NK-92 treated with Interleukin-12 subunit alpha and Interleukin-12 subunit beta, amount 100 ng/mL, for 24 hours (cell line): ENCODE measurements at places on chromosomes 1 and 21.

DNA sequence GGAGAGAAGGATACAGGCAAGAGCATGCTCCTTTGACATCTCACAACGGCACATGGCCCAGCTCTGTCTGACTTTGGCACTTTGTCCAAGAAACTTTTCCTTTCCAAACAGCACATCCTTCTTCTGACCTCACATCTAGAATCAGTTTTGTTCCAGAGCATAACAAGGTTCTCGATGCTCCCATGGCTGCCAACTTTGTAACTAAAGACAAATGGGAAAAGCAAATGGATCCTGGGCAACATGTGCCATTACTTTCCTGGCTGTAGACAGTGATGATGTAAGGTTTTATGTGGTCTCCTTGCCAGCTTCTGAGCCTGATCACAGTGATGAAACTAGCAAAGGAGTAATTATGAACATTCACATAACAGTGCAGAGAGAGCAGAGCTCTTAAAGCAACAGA, 171.8 kb upstream of the C1orf87 start:
- no peak for DNase-seq

DNA sequence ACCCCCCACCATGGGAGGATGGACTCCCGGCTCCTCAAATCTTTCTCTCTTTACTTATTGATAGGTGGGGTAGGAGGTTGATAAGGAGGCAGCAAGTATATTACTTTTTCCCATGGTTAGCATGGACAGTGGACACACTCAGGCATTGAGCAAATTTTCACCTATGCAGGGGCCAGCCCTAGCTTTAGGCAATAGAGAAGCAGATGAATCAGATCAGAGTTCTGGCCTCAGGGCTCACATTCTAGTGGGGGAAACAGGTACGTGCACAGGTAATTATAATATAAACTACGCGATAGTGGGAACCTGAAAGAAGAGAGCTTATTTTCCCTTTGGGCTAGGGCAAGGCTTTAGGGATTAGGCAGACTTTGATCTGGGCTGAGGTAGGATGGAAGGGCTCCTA, 13.5 kb upstream of the FOXE3 start:
- no peak for DNase-seq

DNA sequence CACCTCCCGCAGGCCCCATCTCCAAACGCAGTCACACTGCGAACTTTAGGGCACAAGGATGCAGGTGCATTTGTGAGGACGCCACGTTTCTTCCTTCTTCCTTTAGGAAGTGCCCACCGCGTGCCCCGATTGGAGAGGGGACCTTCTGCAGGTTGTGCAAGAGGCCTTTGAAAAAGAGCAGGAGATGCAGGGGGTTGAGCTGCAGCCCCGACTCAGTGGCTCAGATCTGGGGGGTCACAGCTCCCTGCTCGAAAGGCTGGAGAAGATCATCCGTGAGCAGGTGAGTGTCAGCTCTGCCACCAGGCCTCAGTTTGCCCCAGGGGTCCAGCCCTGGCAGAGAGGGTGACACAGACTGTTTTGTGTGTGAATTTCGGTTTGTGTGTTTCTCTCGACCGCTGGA, 31.2 kb upstream of the DIP2A start:
- DNase-seq = no peak

- DNase-seq = no peak
These were observed 158.7 kb upstream of the EDN2 start for GRCh38 chr1:41642922-41643821.

GRCh38 chr1:185317886-185318310, 855 bp upstream of the IVNS1ABP start:
- peak; percentile 87 for DNase-seq

GRCh38 chr1:204343247-204343646, 16.5 kb downstream of the PLEKHA6 start:
- no peak for DNase-seq

- DNase-seq = no peak
These were observed 152.7 kb downstream of the URB2 start for GRCh38 chr1:229778794-229779193.

DNA sequence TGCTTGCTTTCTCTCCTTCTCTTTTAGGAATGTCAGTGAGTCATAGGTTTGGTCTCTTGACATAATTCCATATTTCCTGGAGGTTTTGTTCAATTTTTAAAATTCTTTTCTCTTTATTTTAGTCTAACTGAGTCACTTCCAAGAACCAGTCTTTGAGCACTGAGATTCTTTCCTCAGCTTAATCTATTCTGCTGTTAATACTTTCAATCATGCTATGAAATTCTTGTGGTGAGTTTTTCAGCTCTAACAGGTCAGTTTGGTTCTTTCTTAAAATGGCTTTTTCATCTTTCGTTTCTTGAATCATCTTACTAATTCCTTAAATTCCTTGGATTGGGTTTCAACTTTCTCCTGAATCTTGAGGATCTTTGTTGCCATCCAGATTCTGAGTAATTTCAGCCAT, 321.0 kb downstream of the PTBP2 start:
- no peak for DNase-seq

DNA sequence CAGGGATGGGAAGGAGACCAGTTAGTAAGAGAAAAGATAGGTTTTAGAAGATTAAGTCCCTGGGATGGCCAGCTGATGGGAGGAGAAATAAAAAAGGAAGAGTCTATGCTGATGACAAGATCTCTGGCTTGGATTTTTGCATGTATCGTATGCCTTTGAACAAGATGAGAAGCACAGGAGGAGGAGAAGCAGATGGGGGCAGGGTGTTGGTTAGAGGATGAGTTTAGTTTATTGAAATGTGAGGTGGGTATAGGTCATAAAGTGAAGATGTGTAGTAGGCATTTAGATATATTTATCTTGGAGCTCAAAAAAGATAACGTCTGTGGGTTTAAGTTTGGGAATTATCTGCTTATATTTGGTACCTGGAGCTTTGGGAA, 1.4 kb downstream of the TIPRL start:
- DNase-seq = no peak

DNA sequence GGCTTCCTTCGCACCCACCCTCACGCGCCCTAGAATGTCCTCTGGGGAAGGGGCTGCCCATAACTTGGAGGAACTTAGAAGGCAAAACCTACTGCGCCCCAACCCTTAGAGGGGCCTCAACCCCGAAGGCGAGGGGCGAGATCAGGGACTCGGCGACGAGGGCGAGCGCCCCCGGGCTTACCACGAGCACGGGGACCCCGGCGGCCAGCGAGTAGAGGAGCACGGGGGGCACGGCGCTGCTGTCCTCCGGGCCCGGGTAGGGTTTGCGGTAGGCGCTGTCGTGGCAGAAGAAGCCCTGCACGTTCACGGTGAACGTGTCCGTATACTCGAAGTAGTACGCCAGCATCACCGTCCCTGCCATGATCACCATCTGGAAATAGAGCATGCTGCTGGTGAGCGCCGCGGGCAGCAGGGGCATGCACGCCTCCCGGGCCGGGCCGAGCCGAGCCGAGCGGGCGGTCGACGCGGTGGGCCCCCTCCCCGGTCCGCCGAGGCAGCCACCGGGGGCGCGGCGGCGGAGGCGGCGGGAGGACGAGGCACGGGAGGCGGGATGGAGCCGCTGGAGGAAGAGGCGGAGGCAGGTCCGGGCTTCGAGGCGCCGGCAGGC, 304 bp downstream of the PLPPR5 start:
- no peak for DNase-seq

GRCh38 chr1:234722904-234723720, 113.1 kb upstream of the IRF2BP2 start:
- DNase-seq = no peak

DNA sequence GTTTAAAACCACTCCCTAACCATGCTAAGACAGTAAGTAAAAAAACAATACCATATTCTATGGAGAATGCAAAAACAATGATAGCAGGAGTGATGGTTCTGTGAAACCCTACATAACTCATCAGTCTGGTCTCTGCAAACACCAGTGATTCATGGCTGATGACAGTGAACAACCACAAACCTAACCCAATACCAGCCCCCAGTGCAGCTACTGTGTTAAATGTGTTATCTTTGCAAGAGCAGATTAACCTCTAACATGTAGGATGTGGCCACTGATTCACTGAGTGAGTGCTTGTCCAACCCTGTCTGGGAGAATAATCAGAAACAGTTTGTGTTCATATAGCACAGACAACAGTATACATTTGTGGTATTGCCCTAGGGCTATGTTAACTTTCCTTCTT, 100.2 kb upstream of the COG2 start:
- DNase-seq = peak; percentile 67

DNA sequence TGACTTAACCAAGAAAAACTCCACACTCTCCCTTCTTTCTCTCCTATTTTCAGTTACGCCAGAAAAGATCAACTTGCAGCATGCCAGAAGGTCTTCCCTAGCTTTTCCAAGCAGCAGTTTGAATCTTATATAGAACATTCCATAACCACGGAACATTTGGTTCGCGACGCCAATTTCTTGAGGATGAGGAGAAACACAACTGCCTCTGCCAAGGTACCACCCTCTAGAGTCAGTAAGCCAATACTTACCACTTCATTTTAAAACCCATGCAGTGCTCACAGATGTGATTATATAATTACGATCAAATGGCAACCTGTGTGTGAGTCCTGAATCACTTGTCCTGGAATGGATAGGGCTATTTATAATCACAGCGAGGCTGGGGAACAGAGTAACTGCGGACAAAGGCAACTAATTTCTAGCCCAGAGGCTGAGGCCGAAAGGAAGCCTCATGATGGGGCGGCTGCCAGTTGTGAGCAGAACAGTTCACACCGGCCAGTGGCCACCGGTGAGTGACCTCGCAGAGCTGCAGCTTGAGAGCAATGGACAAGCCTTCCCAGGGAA, 43.2 kb upstream of the BACE2 start:
- DNase-seq = no peak
